ENCODE measurements at places on chromosomes 13 and 19. TPM values are rescaled to one million over a fixed set of nuclear protein-coding genes. Genes with fewer than 3 reads are reported as not detected.

ZNF682 gene
- total RNA-seq, result 11.7 TPM

BEST2 gene
- 0.04 TPM for total RNA-seq

CEACAM7 gene
- not detected for total RNA-seq

ZIM2 gene
- 8.9 TPM for total RNA-seq

RETN gene
- not detected for total RNA-seq

IGFL1 gene
- not detected for total RNA-seq

DENND1C gene
- not detected for total RNA-seq

MBD3 gene
- total RNA-seq, result 99.8 TPM

POLR1G gene
- 21.8 TPM for total RNA-seq

GGACT gene
- 1.2 TPM for total RNA-seq

RGL3 gene
- not detected for total RNA-seq

FFAR1 gene
- not detected for total RNA-seq

BIVM gene
- total RNA-seq, result 12.5 TPM

ZNF85 gene
- total RNA-seq, result 33.8 TPM

DCT gene
- total RNA-seq, result not detected

CABP5 gene
- total RNA-seq, result not detected

RGCC gene
- total RNA-seq, result not detected

CLEC17A gene
- 0.04 TPM for total RNA-seq

CGB2 gene
- total RNA-seq, result not detected

DIRAS1 gene
- total RNA-seq, result not detected

OVOL3 gene
- 1.4 TPM for total RNA-seq

ZNF541 gene
- not detected for total RNA-seq

NFIC gene
- 15.1 TPM for total RNA-seq

LAIR1 gene
- total RNA-seq, result not detected

ZNF578 gene
- 2.8 TPM for total RNA-seq

LILRA2 gene
- total RNA-seq, result not detected

ZNF135 gene
- 0.45 TPM for total RNA-seq

CCDC70 gene
- total RNA-seq, result not detected

INAFM1 gene
- total RNA-seq, result 1.4 TPM

IGFL2 gene
- total RNA-seq, result not detected

GATAD2A gene
- total RNA-seq, result 99.6 TPM

AXL gene
- 24.1 TPM for total RNA-seq

KCTD15 gene
- 42.0 TPM for total RNA-seq

ZNF554 gene
- total RNA-seq, result 1.6 TPM

ZNF709 gene
- 10.6 TPM for total RNA-seq
